ENCODE measurements at places on chromosomes 13 and 19.

DNA sequence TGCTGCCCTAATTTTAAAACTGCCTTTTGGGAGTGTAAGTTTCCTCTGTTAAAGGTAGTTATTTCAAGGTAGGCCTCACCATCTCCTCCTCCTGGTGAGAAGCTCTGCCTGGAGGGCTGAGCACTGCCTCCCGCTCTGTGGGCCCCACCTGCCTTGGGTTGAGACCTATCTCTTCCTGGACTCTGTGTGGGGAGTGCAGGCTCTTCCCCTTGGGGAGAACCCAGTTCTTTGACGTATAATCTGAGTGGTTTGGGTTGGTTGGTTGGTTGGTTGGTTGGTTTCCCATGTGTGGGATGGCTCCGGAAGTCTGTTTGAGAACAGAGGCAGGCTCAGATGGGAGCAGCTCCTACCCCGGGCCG is 39.1 kb downstream of the ACTN4 start:
- ATAC-seq: no peak

GRCh38 chr19:28463493-28464053 is 749.4 kb downstream of the UQCRFS1 start:
- ATAC-seq: no peak

GRCh38 chr19:53596056-53596455 is 35.7 kb upstream of the DPRX start:
- ATAC-seq: no peak

DNA sequence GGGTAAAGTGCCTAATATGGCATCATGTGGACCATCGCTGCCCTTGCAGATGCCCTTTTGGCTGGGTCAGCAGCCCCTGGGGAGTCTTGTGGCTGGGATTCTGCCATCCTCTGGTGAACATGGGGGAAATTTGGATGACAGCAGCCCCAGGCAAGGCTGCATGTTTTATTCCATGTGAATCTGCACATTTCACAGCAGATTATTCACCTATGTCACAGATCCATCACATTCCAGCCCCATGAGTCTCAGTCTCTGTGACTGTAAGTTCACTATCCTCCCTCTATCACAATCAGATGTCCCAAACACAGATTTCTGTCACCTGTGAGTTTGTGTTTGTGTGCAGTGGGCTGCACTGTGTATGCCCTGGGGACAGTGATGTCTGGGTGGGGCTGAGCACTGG is 36.8 kb upstream of the PSG9 start:
- ATAC-seq: no peak

- ATAC-seq: no peak
Measured at GRCh38 chr19:21823224-21823623, 12.8 kb downstream of the ZNF43 start.

- ATAC-seq: no peak
Measured at GRCh38 chr13:51907040-51907732, 45.4 kb downstream of the CCDC70 start.
